Right renal cortex interstitium (tissue), 3 donors: ENCODE measurements at places on chromosomes 1 and 21.
A peak's percentile ranks its signal among the peaks of the same experiment; 100 is the strongest.

GRCh38 chr21:45615145-45615711 is 28.3 kb upstream of the PCBP3 start:
- DNase-seq, result no peak

GRCh38 chr1:183804916-183805841 is at the start of gene RGL1:
TSS of gene RGL1 (plus strand) at chr1:183805120. CDS start at chr1:183805298, 178 bp downstream.
- peak; percentile 73 for DNase-seq

GRCh38 chr1:197633447-197634078 is 141.7 kb downstream of the DENND1B start:
- no peak for DNase-seq

- DNase-seq, result no peak
Observed at GRCh38 chr1:159941591-159942560, 3.5 kb downstream of the IGSF9 start.

DNA sequence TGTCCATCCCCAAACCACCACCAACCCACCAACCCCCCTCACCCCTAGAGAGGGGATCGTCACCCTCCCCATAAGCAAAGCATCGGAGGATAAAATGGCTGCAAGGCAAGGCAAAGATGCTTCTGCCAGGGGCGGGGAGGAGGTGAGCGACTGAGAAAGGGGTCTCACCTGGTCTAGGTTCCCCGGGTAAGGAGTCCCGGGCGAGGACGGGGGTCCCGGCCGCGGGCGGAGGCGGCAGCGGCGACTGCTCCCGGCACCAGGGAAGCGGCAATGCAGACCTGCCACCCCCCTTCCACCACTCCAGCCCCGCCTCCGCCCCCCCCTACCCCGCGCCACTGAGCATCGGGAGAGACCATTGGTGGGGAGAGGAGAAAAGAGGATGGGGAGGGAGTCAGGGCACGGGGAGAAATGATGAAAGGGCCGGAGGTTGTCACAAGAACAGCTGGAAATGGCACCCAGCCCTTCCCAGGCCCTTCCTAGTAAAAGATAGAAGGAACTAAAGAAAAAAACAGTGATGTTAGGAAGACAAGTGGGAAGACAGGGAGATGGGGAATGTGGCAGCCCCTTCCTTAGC is at the start of gene SV2A:
Gene SV2A, minus strand, starts transcription at position 274 of the 574 bp plus-strand sequence. CDS start 4,004 bp downstream, outside the sequence.
- no peak for DNase-seq

- DNase-seq, result no peak
Observed at GRCh38 chr1:31571340-31572295, 4.7 kb upstream of the TINAGL1 start.

DNA sequence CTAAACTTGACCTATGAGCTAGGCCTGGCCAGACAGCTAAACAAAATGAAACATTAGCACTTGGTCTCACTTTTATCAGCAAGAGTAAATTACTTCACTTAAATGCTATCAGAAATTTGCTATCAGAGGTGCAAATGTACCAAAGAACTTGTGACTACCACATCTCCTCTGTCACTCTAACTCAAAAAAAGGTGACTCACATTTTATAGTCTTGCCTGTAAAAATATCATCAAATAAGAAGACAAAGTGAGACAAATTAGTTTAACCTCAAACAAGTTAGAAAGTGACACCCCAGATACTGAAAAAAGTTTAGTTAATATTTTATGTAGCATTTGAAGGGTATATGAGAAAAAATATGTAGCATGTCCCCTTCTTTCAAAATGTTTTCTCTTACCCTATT is 76.9 kb downstream of the EPS15 start:
- no peak for DNase-seq

GRCh38 chr1:109392037-109392787 is 5.5 kb downstream of the SORT1 start:
- no peak for DNase-seq
